Uterus (tissue), 4 donors: ENCODE measurements at places on chromosomes 2 and 18.

DNA sequence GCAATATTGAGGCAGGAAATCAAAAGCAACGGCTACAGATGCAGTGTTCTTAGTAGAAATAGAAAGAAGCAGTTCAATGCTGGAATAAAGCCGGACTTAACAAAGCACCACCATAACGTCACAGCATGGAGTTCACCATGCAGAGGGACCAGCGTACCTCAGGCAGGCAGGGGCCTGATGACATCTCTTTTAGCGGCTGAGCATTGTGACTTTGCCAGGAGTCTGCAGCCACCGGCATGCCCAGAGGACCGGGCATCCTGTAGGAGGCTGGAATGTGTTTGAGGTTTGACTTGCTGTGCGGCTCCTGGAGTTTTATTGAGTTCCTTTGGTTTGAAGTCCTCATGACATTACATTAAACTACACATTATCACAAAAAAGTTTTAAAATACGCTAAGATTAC, 139.8 kb downstream of the UXS1 start:
- DNase-seq: no peak

GRCh38 chr2:10658914-10659257, 30.9 kb downstream of the NOL10 start:
- DNase-seq: no peak

GRCh38 chr2:158905341-158905740, 63.1 kb upstream of the TANC1 start:
- DNase-seq: no peak

DNA sequence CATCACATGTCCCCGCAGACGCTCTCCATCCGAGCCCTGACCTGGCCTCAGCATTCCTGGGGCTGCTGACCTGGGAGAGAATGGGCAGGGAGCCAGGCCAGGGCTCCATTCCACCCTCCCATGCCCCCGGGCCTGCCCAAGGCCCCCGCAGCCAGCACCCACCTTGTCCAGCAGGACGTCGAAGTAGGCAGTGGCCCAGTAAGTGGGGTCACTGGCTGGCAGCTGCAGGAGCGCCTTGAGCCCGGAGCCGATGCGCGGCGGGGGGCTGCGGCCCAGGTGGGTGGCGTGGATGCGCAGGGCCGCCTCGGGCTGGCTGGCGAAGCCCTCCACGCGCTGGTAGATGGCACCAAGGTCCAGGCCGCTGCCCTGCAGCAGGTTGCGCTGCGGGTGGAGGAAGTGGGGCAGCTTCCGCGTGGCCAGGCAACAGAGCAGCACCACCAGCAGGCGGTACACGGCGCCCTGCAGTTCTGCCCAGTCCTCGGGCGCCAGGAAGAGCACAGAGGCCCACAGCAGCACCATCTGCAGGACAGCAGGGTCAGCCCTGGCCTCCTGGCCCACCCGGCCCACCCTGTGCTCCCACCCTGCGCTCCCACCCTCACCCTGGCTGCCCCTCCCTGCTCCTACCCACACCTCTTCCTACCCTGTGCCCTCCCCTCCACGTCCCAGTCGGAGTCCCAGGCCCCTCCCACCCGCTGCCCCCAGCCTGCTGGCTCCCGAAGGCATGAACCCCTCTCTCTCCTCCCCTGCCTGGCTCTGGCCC, 7.6 kb downstream of the MAB21L4 start:
- DNase-seq: no peak

GRCh38 chr2:8563814-8564474, 117.9 kb upstream of the ID2 start:
- DNase-seq: peak; percentile 4

GRCh38 chr2:70084973-70085710, 2.1 kb upstream of the PCBP1 start:
- DNase-seq: no peak

- DNase-seq: no peak
Measured at GRCh38 chr18:21457179-21457535, 143.3 kb downstream of the ESCO1 start.

DNA sequence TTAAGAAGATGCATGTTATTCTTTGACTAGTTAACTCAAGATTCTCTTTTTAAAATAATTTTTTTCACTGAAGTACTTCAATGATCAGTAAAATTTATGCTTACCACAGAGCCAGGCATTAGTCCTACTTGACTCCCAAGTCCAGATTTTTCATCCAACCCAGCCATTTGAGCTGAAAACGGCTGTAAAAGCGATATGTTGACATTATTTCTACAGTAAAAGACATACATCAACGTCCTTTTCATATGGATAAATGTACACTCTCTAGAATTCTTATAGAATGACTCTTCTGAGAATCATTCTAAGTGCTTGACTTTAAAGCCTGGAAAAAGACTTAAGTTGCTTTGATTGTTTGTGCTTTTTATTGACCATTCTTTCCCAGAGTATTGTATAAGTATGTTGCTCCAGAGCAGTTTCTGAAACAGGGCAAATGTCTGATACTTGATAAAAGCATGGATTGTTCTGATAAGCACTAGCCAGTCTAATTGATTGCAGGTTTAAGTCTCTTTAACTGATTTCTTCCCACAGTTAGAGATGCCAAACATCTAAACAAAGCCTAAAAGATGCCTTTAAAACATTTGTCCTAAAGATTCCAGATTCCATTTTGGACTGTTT, 90.9 kb downstream of the COL5A2 start:
- DNase-seq: no peak

DNA sequence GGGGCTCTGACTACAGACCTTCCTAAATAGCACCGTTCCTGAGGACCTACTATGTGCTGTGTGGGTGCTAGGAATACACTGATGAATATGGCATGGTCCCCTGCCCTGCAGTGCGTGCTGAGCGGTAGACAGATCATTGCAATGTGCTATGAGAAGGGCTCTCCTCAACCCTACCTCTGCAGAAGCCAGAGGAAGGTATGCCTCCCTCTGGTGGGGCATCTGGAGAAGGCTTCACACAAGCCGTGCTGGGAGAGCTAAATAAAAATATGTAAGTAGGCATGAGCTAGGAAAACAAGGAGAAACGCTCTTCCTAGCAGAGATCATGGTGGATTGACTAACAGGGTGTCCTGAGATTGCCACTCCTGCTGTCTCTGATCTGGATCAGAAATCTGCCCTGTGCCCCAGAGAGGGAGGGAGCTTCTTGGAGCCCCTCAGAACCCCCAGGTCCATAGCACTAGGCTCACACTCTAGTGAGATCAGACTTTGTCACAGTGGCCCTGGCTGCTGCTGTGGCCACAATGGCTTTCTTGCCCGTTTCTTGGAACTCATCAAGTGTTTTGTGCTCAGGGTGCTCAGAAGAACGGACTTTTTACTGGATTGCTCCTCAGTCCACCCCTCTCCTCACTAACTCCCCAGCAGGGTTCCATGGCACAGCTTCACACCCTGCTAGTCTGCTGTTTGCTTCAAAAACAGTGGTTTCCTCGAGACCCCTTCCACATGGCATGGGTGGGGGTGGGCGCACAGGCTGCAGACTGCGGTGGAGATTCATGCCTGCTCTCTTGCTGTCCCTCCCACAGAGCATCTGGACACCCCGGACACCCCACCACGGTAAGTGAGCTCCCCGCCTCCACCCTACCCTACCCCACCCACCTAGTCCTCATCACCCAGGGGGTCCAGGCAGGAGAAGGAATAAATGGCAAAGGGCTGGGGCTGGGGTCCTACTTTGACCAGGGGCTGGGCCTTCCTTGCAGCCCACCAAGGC, 14.2 kb downstream of the SIGLEC15 start:
- DNase-seq: no peak

GRCh38 chr18:56711708-56712445, 60.7 kb downstream of the WDR7 start:
- DNase-seq: no peak

- peak; percentile 15 for DNase-seq
Measured at GRCh38 chr2:181456660-181457120, 496 bp upstream of the ITGA4 start.

- no peak for DNase-seq
Measured at GRCh38 chr2:6968319-6969100, 51.3 kb downstream of the RNF144A start.

- DNase-seq: no peak
Measured at GRCh38 chr2:112317303-112318158, 42.1 kb downstream of the ZC3H6 start.

- DNase-seq: no peak
Measured at GRCh38 chr2:29260142-29260772, 145.0 kb downstream of the CLIP4 start.

DNA sequence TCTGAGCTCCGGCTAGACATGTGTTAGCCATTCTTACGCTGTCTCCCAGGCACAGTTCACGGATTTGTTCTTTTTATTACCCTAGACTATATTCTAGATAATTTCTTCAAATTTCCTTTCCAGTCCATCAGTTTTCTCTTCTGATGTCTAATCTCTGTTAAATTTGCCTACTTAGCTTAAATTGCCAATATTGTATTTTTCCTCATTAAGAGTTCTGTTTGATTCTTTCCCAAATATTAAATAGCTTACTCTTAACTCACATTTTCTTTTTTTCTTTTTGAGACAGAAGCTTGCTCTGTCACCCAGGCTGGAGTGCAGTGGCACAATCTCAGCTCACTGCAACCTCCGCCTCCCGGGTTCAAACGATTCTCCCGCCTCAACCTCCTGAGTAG, 21.2 kb downstream of the CROCC2 start:
- DNase-seq: no peak

GRCh38 chr2:224359569-224359968, 42.3 kb downstream of the FAM124B start:
- no peak for DNase-seq

DNA sequence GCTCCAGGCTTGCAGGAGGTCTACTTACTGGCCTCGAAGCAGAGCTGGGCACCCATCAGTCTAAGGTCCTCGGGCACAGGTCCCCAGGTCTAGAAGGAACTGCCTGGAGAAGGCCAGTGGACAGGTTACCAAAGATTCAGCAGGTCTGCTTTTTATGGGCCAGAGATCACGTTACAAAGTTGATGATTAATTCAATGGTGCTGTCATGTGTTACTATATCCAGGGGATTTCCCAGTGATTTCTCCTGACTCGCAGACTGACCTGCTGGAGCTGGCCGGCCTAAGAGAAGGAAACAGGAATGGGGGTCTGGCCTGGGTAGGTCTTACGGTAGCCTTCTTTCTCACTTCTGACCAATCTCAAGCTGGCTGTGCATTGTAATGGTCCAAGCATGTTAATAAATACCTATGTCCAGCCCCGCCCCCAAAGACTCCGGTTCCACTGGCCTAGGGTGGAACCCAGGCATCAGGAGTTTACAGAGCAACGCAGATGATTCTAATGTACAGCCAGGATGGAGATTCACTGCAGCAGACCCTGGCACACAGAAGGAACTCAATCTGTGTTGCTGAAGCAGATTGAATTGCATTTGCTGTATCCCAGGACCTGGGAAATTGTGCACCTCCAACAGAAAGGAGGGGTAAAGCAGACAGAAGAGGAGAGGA, at the start of gene NEURL3:
Gene NEURL3, minus strand, starts transcription at position 127 of the 659 bp plus-strand sequence. Its CDS starts 71 bp downstream, at position 56.
- no peak for DNase-seq

- DNase-seq: no peak
Measured at GRCh38 chr2:96684883-96685576, 42.5 kb downstream of the FER1L5 start.

GRCh38 chr2:45156605-45157004, 147.4 kb upstream of the SIX2 start:
- no peak for DNase-seq

DNA sequence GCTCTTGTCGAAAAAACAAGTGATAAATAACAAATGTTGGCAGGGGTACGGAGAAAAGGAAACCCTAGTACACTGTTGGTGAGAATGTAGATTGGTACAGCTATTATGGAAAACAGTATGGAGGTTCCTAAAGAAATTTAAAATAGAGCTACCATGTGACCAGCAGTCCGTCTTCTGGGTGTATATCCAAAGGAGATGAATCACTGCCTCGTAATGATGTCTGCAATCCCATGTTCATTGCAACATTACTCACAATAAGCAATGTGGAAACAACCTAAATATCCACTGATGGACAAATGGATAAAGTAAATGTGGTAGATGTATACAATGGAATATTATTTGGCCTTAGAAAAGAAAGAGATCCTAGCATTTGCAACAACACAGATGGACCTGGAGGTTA, 50.6 kb downstream of the SLC16A14 start:
- no peak for DNase-seq

DNA sequence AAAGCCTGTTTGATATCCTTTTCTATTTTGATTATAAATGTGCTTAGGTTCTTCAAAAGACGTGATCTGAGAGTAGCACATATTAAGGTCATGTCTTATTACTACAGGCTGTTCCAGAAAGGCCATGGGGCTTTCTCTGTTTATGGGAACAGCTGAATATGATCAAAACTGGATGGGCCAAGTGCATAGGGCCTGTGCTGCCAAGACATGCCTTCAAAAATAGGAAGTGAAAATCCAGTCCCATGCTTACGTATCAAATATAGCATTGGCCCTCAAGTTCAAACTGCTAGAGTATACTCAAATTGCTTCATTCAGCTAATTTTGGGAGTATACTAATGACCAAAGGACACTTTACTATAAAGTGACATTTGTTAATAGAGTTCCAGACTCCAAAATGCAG, 24.1 kb downstream of the SLC25A52 start:
- no peak for DNase-seq

- no peak for DNase-seq
Measured at GRCh38 chr2:34311816-34312215, 712.7 kb upstream of the FAM98A start.

- DNase-seq: no peak
Measured at GRCh38 chr2:95530734-95531133, 46.2 kb upstream of the TRIM43B start.

- no peak for DNase-seq
Measured at GRCh38 chr2:118994778-118995177, 52.8 kb downstream of the MARCO start.

DNA sequence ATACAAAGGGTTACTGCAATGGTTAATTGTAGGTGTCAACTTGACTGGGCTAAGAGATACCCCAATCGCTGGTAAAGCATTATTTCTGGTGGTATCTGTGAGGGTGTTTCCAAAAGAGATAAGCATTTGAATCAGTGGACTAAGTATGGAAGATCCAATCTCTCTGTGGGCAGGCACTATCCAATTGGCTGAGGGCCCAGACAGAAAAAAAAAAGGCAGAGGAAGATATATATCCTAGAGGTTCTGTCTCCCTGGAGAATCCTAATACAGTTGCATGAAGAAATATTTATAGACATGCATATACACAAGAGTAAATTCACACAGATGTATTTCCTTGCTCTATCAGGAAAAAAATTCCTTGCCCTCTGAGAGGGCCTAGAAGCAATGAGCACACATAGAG, 43.9 kb downstream of the TBC1D8 start:
- DNase-seq: no peak

DNA sequence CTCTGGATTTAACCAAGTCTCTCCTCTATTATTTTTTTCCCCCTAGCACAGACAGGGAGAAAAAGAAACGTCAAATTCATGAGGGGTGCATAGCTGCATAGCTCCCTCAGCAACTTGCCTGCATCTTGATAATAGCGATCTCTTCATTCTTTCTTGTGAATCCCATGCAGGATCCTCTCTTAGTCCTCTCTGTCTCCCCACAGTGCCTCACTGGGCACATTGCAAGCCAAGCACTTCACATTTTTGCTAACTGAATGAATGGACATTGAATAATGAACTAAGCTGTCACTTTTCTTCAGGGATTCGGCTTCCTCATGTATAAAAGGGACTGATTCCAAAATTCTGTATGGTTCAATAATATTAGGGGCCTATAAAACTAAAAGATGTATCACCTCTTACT, 2.9 kb upstream of the EPB41L3 start:
- DNase-seq: no peak
